ENCODE measurements at places on chromosomes 1 and 21.
A peak's percentile ranks its signal among the peaks of the same experiment; 100 is the strongest.

DNA sequence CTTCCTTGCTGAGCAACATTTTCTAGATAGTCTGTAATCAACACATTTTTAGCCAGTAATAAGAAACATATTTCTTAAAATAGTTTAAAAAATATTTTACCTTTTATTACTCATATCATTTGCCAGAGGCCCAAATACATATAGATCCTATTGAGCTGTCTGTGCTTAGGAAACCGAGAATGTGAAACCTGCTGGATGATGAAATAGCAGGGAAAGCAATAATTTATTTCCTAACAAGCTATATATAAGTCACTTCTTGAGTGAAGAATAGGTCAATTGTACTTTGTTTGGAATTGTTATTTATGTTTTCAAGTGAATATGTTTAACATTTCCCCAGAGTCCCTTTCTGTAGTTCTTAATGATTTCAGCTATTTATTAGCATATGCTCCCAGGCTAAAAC is 339.9 kb upstream of the TMPRSS15 start:
- no peak for DNase-seq

- DNase-seq, result no peak
These were observed at the start of gene NHLH1 for GRCh38 chr1:160366731-160367515. NHLH1 (plus strand) TSS chr1:160367071; CDS start chr1:160370732, 3,661 bp downstream.

GRCh38 chr1:1182491-1183220 is 9.0 kb downstream of the TTLL10 start:
- DNase-seq, result no peak

DNA sequence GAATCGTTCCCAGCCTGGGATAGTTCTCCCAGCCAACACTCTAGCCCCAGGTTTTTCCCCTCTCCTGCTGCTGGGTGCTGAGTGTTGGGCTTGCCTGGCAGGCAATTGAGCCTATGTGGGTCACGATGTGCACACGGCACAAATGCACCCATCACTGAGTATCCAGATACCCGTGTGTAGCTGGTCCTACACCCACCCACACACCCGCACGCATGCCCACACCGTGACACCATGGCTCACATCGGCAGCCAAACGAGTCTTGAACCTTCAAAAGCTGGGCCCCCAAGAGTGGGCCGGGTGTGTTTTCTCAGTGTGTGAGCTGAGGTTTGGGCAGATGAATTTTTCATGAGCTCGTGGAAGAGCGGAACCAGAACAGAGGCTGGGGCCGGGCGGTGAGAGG is 188.5 kb downstream of the GRIK3 start:
- no peak for DNase-seq

GRCh38 chr21:29834617-29835016 is 105.2 kb downstream of the GRIK1 start:
- no peak for DNase-seq

- DNase-seq, result no peak
These were observed 3.0 kb upstream of the TMEM54 start for GRCh38 chr1:32903991-32904785.

- DNase-seq, result no peak
These were observed 61.0 kb downstream of the ATP5PO start for GRCh38 chr21:33854604-33855003.

DNA sequence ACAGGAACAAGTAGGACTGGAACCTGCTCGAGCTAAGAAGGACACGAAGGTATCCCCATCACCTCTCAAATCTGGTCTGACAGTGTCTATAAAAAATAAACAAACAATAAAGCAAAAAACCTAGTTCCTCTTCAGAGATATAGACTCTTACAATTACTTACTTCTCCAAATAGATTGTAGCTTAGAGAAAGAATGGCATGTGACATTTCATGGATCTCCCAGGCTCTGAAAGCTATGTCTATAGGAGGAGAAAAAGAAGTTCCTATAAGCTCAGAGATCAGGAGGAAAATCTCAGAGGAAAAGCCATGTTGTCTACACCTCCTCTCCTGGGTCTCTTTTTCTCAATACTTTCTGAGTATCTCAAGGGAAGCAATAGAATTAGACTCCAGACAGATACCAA is 12.3 kb upstream of the OR10J5 start:
- no peak for DNase-seq

- no peak for DNase-seq
These were observed 856 bp downstream of the NRDC start for GRCh38 chr1:51877434-51878307.

DNA sequence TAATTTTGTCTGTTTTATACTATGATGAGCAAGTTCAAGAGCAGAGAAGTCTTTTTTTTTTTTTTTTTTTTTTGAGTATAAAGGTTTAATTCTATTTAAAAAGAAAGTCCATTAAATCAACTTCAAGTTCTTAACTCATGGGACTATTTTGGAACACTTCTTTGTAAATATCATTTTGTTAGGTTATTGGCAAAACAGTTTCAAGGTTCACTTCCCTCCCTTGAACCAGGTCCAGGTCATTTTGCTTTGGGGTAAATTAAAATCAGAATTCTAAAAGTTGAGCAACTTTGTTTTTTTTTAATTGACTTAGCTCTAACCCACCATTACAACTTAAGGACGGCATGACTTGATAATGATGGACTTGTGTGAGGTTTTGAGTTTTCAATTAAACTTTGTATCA is 72.3 kb downstream of the WLS start:
- DNase-seq, result no peak

DNA sequence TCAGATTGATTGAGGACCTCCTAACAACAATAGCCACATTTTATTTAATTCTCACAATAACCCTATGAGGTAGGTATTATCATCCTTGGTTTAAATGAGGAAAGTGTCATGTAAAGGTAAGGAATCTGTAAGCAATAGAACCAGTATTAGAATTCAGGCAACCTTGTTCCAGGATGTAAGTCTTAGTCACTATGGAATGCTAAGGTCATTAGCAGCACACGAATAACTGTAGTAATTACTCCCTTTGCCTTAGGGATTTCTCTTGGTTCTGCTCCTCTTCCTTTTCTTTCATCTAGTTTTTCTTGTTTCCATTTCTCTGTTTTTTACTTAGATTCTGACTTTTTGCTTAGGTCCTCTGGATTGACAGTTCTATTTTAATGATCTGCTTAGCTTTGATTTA is 23.1 kb upstream of the ATP6V1G3 start:
- no peak for DNase-seq

DNA sequence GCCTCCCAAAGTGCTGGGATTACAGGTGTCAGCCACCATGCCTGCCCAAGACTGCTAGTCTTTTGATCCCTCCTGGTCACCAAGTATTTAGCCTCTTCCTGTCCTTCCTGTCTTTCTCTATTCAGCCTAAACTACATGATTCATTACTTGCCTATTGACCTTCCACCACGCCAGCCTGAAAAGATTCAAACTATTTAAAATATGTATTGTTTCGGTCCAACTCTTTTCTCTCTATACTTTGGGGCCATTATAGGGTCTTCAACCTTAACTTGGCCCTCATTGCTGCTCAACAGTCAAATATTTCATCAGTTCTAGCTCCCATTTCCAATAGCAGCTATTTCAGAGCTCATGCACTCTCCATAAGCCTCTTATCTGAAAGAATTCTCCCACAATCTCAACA is 153.0 kb downstream of the TNFSF18 start:
- DNase-seq, result peak; percentile 57

GRCh38 chr1:169091480-169091941 is 15.0 kb upstream of the ATP1B1 start:
- no peak for DNase-seq

DNA sequence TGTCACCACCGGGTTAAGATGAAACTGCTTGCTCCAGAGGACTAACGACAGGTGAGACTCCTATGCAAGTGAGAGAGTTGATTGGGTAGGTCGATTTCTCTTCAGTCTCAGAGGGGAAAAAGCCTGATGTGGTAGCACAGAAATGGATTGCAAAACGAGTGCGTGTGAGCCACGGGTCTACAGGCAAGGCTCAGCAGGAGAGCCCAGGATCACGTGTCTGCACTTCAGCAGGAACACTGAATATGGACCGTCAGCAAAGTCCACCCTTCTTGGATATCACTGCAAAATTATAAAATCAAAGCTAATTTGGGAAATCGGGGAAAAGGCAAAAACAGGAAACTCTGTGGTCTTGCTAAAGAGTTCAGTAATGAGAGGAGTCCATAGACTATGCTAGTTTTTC is 107.7 kb upstream of the ZNF648 start:
- DNase-seq, result no peak

DNA sequence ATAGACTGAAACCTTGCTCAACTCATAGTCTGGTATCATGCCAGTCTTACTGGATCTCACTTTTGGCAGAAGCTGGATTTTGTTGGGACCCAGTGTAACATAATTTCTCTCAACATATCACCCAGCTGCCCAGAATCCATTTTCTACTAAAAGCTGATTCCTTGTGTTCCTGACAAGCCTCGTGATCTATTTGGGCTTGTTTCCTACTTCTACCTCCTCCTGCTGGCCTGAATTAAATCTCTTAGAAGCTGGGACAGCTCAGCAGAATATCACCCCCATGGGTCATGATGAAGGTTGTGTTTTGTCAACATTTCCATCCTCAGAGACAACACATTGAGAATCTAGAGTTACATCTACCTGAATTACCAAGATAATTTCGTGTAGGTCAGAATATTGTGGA is 7.7 kb downstream of the GOLT1A start:
- peak; percentile 11 for DNase-seq

- DNase-seq, result no peak
These were observed 89.3 kb downstream of the NTNG1 start for GRCh38 chr1:107230121-107230520.

DNA sequence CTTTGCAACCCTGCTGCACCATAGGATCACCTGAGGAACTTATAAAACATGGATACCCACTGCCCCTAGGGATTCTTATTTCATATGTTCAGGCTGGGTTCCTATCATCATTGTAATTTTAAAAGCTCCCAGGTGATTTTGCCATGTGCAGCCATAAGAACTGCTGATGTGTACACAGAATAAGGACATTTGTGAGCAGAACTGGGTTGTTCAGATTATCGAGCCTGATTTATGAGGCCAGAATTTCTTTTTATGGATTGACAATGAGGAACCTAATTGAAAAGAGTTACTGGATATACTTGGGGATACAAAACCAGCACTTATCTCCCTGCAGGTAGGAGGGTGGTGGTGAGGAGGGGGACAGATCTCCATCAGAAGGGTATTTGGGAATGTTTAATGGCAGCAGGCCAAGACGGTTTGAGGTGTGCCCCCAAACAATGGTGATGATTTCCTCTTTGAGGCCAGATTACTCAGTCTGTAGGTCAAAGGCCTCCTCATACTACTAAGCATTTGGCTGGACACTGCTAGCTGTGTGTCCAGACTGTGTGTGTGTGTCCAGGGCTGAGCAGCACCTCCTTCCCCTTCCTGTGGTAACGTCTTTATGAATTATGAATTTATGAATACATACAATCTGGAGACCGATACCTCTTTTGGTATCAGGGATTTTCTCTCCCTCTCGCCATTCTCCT is 18.9 kb downstream of the NOS1AP start:
- DNase-seq, result no peak

- no peak for DNase-seq
These were observed 7.0 kb downstream of the RPS6KA1 start for GRCh38 chr1:26536521-26536920.

DNA sequence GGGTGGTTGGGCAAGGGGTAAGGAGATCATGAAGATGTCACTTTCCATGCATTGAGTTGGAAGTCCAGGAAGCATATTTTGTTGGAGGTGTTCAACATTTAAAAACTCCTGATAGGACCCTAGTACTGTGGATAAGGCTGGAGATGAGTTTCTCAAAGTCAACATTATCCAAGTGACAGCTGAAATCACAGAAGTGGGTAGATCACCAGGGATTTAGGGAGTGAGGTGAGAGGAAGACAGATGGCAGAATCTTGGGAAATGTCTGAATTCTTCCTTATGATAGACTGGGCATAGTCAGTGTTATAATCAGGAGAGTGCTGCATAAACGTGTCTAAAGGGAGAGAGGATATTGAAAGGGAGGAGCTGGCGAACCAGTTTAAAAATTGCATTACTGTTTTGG is 5.3 kb upstream of the RASAL2 start:
- DNase-seq, result no peak

GRCh38 chr1:165069829-165070228 is 286.7 kb downstream of the LMX1A start:
- DNase-seq, result no peak

GRCh38 chr1:79896140-79896539 is 889.6 kb upstream of the ADGRL4 start:
- DNase-seq, result no peak

GRCh38 chr1:168637350-168637991 is 61.1 kb downstream of the XCL1 start:
- peak; percentile 7 for DNase-seq

DNA sequence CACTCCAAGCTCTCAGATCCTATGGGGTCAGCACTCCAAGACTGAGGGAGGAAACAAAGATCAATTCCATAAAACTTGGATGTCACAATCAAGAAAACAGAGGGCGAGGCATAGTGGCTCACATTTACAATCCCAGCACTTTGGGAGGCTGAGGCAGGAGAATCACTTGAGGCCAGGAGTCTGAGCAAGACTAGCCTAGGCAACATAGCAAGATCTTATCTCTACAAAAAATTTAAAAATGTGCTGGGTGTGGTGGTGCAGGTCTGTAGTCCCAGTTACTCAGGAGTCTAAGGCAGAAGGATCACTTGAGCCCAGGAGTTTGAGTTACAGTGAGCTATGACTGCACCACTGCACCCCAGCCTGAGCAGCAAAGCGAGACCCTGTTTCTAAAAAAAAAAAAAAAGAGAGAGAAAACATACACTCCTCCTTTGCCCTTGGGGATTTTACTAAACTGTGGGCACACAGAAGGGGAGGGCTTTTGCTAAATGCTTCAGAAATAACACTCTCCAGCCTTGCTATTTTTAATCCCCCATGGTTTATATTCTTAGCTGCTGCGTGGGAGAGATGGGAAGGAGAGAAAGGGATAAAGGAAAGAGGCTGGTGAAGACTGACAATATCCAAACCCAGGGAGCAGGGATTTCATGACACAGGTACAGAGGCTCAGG is 18.1 kb downstream of the ARHGEF2 start:
- DNase-seq, result no peak

- no peak for DNase-seq
These were observed 73.3 kb upstream of the SLC44A3 start for GRCh38 chr1:94746635-94747525.

DNA sequence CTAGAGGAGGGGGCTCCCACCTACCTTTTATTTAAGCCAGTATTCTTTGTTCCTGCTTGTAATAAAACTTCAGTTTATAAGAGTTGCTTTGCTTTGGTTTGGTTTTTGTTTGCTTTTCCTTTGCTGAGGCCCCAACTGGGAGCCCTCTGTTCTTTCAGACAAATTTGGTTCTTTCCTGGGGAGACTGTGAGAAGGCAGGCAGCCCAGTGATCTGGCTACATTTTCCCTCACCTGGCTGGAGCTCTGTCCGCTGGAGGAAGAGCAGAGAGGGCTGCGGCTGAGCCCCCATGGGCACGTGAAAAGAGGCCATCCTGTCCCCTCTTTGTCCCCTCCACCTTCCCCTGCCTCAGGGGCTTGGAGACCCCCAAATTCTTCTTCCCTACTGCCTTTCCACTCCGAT is 7.3 kb upstream of the SFN start:
- no peak for DNase-seq

Data from pulmonary artery endothelial cell (primary cell).